T47D (cell line): ENCODE measurements at places on chromosomes 16 and 17.
A peak's percentile ranks its signal among the peaks of the same experiment; 100 is the strongest.

DNA sequence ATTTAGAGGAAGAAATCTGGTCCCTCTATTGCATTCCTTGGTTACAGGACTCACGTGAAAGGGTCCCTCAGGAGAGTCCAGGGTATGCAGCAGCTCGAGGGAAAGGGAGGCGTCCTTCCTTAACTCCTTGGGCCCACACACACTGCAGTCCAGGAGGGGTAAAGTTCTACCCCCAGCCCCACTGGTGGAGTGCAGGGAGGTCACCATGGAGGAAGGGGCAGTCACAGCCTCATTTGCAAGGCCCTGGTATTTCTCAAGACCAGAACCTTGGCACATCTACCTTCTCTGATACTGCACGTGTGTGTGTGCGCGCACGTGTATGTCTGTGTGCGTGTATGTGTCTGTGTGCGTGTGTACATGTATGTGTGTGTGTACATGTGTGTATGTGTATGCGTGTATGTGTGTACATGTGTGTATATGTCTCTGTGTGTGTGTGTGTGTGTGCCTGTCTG is 11.1 kb downstream of the HIC1 start:
- no peak for DNase-seq

GRCh38 chr16:1002399-1003166 is 21.0 kb downstream of the SOX8 start:
- DNase-seq: no peak

DNA sequence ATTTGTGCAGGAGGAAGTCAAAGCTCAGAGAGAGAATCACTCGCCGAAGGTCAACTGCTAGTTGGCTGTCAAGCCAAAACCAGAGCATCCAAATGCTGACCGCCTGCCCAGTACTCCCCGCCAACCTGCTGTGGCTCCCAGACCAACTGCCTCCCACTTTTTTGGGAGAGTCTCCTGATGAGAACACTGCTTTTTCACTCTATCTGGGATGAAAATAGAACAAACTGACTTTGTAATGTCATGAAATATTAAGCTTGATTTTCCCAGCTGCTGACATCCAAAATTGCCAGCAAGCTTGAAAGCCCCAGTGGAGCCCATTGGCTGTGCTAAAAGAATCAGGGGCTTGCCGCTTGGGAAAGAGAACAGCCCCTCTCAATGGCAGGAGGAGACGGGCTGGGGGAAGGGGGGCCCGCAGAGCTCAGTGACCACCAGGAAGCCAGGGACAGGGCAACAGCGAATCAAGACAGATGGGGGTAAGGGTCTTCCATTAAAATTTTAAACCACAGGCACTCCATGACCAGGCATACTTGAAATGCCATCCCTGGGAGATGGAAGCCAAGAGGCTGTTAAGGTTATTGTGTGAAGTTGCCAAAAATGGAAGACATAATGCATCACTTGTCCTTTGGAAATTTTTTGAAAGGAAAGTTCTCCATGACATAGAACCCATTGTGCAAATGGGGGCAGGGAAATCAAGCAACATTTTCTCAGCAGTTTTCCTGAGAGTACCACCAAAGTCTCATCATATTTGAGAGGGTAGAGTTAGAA is 125.7 kb upstream of the CDH5 start:
- no peak for DNase-seq

- DNase-seq: no peak
Measured at GRCh38 chr17:29514792-29515191, 52.0 kb downstream of the ABHD15 start.

GRCh38 chr16:12344577-12345343 is 368.2 kb downstream of the SNX29 start:
- DNase-seq: no peak

GRCh38 chr16:89801800-89802199 is 14.6 kb downstream of the FANCA start:
- no peak for DNase-seq

DNA sequence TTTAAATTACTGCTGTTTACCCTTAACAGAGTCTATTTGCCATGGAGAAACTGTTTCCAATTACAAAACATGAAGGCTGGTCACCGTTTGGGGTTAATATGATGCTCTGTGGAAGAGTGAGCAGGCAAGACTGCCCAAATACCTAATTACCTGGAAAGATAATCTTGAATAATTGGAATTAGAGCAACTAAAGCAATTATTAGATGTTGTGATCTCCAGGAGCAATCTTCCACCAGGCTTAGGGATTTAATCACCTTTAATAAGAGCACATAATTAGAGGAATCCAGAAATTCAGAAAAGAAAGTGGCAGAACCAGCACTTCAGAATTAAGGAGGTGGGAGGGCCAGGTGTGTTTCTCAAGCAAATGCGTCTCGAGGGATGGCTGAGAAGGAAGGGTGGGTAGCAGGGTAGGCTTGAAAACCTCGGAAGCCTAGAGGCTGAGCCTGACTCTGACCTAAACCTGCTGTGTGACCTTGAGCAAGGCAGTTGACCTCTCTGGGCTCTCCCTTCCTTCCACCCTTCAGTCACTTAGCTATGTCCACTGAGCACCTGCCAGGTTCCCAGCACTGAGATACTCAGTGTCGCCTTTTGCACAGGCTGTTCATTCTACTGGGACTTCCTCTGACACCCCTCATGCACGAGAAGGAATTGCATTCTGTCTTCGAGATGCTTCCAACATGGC is 113.2 kb downstream of the GSG1L start:
- DNase-seq: no peak

DNA sequence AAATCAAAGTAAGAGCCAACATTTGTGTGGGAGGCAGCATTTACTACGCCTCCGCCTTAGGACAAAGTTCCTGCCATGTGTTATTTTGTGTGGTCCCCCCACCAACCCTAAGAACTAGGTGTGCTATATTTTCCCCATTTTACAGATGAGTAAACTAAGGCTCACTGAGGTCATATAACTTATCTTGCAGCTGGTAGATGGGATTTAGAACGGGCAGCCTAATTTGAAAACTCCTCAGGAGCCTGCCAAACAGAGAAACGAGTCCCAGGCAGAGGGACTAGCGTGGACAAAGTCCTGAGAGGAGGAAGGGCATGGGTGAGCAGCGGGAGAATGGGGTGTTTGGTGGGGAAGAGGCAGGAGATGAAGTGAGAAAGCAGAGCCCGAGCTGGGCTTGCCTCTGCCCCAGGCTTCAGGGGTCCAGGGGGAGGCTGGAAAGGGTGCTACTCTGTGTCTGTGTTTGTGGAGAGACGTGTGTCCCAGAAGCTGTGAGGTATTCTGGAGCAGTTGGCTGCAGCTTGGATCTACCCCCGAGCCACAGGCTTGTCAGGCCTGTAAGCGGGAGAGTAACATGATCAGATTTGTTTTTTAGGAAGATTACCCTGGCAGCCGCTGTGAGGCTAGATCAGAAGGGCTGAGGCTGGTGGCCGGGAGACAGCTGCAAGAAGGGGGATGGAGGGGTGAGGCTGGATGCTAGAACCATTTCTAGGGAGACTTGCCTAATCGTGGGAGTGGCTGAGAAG is 5.0 kb downstream of the MLLT6 start:
- DNase-seq: no peak

GRCh38 chr16:3754772-3755171 is 37.4 kb upstream of the TRAP1 start:
- no peak for DNase-seq

GRCh38 chr17:75622076-75622475 is 11.2 kb upstream of the SMIM5 start:
- DNase-seq: no peak

DNA sequence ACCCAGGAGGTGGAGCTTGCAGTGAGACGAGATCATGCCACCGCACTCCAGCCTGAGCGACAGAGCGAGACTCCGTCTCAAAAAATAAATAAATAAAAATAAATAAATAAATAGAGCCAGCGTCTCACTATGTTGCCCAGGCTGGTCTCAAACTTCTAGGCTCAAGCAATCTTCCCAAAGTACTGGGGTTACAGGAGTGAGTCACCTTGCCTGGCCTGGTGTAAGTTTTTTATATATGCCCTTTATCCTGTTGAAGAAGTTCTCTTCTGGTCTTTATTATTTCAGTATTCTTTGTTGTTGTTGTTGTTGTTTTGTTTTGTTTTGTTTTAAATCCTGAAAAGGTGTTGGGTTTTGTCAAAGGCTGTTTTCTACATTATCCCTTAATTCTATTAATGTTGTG is 30.1 kb upstream of the ABCC1 start:
- DNase-seq: no peak

DNA sequence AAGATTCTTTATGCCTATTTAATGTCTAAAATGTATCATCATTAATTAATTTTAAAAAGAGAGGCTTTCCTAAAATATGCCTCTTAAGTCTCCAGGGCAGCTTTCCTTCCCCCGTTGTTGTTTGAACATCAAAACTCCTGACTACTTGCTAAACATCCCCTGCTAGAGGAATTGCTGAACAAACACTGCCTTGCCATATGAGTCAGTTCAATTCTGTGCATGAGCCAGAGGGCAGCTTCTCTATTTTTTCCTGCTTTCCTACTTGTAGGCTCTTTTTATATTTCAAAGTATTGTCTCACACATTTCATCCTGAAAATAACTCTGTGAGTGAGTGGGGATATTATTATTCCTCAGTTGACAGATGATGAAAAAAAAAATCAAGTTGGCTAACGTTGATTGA is 143.4 kb downstream of the HS3ST4 start:
- DNase-seq: no peak

DNA sequence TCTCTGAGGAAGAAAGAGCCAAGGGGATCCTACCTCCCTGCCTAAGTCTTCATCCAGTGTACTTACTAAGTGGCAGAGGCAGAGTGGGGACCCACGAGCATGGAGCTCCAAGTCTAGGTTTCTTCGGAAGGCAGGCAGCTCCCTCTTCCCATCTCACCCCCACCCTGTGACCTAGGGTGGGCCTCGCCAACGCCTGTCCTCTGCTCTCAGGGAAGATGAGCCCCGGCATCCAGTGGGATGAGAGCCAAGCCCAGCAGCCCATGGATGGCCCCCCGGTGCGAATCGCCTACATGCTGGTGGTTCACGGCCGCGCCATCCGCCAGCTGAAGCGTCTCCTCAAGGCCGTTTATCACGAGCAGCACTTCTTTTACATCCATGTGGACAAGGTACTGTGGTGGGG is 8.3 kb downstream of the XYLT2 start:
- no peak for DNase-seq

DNA sequence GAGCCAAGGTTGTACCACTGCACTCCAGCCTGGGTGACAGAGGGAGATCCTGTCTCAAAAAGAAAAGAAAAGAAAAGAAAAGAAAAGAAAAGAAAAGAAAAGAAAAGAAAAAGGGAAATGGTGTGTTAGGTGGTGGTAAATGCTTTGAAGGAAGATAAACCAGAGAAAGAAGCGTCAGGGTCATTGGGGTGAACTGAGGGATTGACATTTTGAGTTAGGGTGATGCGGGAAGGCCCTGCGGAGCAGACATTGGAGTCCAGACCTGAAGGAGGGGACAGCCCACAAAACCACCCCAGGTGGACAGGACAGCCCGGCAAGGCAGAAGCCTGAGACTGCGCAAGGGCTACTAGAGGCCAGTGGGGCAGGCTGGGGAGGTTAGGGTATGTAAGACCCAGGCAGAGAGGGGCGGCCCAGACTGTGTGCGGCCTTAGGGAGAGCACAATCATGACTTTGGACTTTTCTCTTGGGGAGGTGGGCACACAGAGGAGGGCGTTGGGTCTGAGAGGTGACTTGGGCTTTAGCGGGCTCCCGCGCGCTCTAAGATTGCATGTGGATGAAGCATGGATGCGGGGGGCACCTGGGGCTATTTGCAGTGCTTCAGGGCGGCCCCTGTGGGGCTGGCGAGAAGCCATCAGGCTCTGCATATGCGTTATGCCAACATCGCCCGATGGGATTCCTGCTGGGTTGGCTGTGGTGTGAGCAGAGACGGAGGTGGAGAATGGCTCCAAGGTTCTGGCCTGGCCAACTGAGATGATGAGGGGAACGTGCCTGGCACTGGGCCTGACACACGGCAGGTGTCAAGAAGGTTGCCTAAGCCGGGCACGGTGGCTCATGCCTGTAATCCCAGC is 3.3 kb upstream of the GAA start:
- no peak for DNase-seq

DNA sequence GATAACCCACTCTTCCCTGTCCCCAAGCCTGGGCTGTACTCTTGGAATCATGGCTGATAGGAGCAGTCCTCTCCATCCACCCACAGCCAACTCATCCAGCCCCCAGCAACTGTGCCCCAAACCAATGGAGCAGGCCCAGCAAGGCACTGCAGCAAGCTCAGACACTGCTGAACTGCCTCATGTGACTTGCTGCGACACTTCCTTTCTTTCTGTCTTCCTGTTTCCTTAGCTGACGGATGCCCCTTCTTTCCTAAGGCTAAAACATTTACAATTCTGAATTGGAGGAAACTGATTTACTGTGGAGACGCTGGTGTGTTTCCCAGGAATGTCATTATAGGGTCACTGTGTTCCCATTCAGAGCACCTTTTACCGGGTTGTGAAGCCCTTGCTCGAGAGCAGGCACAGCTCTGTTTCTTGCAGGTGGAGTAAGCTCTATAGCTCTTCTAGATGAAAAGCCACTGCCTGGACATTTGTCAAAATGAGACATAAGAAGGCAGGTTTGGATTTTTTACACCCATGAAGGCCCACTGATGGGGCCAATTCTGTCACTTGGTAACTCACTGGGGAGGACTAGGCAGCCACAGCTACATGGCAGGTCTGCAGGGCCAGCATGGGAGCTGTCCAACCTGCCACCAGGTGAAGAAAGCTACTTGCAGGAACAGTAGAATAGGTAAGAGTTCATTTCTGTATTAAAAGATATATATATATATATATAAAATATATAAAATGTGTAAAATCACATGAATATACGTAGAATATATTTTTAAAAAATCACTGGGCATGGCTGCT is 27.4 kb downstream of the TMEM11 start:
- DNase-seq: no peak

GRCh38 chr16:85330694-85331188 is 218.5 kb upstream of the CIBAR2 start:
- peak; percentile 91 for DNase-seq

DNA sequence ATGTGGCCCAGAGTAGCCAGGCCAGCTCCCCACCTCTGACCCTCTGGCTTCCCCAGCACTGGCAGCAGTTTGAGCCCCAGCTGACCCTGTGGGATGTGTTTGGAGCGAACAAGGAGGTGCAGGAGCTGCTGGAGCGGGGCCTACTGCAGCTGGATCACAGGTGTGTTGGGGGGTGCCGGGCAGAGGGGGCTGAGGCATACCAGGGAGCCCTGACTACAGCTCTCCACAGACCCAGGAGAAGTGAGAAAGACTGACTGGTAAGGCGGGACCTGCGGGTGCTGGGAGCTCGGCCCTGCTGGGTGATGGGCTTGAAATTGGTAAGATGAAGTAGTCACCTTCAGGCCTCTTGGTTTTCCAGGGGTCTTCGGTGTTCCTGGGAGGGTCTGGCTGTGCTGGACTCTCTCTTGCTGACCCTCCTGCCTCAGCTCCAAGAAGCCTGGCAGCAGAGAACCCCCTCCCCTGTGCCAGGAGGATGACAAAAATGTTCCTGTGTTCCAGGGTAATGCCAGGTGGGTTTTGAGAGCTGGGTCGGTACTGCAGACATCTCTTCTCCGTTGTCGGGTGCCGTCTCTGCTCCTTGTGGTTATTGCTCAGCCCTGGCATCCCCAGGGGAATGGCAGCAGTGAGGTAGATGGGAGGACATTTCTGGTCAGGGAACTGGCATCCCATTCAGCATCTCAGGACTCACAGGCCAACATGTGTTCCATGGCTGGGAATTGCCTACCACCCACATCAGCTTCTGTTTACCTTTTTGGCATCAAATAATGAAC is 5.9 kb downstream of the RSAD1 start:
- no peak for DNase-seq
